ENCODE measurements at places on chromosomes 3 and 15. TPM values are rescaled to one million over a fixed set of nuclear protein-coding genes. Genes with fewer than 3 reads are reported as not detected.

Gene DUT
- polyA plus RNA-seq, result 72.9 TPM

DNA sequence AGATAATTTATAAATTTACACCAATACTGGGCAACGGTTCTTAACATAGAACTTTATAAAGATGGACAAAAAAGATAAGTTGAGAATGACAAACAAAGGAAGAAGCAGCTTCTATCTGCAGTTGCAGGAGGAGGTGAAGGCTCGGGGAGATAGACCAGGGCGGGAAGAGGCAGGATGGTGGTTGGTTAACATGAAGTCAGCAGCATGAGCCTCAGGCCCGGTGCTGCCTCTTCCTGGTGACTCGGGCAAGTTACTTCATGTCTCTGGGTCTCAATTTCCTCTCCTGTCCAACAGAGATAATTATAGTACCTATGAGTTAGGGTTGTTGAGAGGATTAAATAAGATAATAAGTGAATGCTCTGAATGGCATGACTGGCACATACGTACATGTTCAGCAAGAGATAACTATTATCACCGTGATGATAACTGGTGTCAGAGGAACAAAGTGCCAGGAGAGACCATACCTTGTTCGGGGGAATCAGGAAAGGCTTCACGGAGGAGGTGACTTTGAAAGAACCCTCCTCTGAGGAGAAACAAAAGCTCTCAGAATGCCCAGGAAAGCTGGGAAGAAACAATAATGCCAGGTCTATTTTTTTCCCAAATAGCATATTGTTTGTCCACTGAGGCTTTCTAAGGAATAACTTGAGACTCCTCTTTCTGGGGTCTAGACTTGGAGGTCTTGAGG lies 4.4 kb downstream of the PAK6 start:
- peak; percentile 6 for DNase-seq

GRCh38 chr3:42478830-42479229 lies 23.6 kb upstream of the VIPR1 start:
- no peak for DNase-seq

DNA sequence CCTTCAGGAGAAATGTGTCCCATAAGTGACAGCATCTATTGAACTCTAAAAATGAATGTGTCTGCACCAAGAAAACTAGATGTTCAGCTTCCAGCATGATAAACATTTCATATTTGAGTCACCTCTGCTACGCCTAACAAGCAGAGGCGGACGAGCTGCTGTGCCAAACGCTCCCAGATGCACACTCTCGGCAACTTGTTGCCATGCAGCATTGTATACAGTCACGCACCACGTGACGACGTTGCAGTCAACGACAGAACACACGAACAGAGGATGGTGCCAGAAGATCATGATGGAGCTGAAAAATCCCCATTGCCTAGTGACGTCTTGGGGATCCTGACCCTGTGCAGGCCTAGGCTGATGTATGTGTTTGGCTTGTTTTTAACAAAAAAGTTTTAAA lies 137.5 kb downstream of the XXYLT1 start:
- DNase-seq, result no peak

Gene ROPN1
- polyA plus RNA-seq, result 374 TPM

- DNase-seq, result no peak
Measured at GRCh38 chr3:40598338-40598737, 73.6 kb downstream of the ZNF621 start.

Gene P3H2
- 11.0 TPM for polyA plus RNA-seq

DNA sequence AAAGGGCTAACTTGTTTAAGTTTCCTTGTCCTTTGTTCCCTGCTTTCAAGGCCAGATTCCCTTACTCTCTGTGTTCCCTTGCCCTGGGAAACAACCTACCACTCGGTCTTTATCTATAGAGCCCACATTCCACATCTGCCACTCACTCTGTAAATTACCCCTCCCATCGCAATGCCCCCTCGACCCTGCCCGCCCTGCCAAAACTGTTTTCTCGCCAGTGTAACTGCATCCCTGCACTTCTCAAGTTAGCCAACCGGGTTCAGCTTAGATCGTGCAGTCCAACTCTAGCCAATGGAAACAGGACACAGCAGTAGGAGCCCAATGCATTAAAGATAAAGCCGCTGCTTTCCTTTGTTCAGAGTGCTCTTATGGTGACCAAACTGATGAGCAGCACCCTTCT lies 263.6 kb downstream of the TBL1XR1 start:
- peak; percentile 60 for DNase-seq

DNA sequence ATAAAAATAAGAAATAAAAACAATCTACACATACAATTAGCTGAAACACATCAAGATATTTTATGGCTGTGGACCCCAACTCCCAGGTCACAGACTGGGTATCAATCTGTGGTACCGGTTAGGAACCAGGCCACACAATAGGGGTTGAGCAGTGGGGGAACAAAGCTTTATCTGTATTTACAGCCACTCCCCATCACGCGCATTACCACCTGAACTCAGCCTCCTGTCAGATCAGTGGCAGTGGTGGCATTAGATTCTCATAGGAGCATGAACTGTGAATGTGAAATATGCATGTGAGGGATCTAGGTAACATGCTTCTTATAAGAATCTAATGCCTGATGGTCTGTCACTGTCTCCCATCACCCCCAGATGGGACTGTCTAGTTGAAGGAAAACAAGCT lies 17.7 kb upstream of the DNAJC19 start:
- no peak for DNase-seq

DNA sequence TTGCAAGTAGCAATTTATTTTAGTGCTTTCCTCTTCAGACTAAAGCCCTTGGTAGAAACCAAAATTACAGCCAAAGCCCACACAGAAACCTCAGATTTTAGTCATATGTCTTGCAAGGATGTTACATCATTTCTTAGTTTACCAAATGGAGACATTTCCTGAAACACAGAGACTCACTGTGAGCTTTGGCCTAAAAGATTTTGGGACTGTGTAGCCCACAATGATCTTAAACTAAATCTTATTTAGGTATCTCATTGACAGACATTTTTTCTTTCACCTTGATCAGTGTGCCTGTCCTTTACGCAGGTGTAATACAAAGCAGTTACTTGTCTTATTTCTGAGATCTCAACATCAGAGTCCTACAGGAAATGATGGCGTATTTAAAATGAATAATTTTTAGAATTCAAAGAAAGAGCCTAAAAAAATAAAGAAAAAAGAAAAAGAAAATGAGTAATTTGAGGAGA lies 27.8 kb upstream of the AP4E1 start:
- DNase-seq, result no peak

- DNase-seq, result no peak
Measured at GRCh38 chr3:18027161-18027939, 284.9 kb upstream of the TBC1D5 start.

- DNase-seq, result no peak
Measured at GRCh38 chr3:88408097-88408496, 258.3 kb downstream of the C3orf38 start.

GRCh38 chr3:18557216-18557615 lies 132.1 kb upstream of the SATB1 start:
- no peak for DNase-seq

Gene HIGD2B
- polyA plus RNA-seq, result 10.2 TPM

DNA sequence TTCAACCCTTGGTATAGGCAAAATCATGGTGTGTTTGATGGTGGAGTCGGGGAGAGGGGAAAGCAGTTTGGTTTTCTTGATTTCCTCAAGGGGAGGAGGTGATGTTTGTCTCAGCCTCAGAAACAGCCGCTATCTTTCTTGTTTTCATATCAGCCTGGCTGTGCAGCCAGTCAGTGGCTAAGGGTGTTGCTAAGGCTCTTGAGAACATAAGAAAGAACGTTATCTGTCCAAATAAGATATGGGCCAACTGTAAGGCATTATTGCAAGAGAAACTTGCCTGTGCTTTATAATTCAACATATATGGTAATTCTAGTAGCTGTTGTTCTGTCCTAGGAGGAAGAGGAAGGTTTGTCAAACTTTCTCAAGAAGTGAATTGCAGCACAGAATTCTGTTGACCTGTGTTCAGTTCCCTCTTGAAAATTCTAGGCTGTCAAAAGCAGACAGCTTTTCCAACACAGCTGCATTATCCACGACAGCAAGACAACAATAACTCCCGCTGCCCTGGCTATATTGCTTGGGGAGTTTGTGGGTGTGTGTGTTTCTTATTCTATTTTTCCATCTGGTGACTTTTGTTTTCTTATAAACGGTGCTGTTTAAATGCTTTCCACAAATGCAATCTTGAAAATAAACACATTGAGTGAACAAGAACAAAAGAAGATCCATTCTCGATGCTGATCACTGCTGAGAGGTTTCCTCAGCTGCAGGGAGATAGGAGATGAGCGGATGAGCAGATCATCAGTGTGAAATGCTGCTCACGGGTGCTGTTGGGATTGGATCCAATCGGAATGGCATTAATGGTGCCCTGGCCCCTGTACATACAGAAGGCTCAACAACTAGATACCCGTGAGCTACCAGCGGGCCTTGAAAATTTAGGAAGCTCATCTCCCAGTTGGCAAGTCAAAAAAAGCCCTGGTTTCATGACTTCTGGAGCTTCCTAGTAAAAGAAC lies 90.8 kb upstream of the TNFAIP8L3 start:
- DNase-seq, result no peak

DNA sequence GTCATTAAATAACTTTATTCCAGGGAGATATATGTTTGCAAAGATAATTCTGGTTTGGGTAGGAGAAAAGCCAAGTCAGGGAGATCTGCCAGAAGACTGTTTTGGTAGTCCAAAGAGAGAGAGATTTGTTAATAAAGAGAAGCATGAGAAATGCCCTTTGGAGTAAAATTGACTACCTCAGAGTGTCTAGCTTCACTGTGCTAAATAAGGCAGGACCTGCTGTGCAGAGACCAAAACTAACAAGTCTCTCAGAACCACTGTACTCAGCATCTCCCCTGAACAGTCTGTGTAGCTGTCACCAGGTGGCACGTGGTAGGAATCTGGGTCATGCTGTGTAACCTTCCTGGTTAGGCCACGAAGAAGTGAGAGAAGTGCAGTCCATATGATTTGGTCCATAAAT lies 31.6 kb upstream of the SLC35G2 start:
- peak; percentile 18 for DNase-seq

DNA sequence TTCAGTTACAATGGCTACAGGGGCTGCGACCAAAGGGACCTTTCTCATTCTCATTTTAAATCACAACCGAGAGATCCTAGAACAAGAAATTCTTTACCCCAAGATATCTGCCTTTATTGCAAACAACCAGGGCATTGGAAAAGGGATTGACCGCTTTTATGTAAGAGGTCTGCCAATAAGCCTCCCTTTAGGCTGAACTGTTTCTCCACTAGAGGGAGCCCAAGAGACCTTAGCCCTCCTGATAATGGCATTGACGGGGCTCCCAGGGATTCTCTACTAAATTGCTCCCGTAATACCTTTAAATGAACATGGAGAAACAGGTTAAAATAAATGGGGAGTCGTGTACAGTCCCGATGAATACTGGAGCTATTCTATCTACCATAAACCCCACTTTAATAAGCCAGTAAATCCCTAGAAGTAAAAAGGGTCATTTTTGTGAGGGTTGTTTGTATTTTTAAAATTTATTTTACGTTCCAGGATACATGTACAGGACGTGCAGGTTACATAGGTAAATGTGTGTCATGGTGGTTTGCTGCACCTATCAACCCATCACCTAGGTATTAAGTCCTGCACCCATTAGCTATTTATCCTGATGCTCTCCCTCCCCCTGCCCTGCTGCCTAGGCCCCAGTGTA lies 7.5 kb upstream of the IGSF10 start:
- DNase-seq, result peak; percentile 65

DNA sequence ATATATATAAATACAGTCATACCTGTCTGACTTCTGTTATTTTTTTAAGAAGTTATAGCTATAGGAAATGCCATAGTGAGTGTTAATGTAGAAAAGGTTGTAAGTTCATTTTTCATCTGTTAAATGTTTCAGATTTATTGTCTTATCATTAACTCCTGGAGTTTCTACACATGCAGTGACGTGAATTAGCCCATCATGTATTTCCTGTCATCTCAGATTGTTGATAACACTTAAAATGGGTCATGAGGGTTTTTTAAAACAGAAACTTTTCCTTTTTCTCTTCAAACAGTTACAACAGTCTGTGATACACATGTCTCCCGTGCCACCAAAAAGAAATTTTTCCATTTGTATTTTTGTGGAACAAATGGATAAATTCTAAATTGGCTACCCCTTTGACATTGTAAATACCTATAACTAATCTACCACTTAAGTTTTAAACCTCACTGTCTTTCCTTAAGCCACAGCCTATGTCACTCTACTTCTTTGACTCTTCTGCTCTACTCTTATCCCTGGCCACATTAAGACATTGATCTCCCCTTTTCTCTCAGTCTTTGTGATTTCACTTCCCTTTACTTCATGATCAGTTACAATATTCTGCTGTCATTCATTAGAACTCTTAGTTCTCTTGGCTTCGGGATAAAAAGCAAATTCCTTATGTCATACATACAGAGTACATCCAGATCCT lies 89.1 kb downstream of the NEO1 start:
- DNase-seq, result no peak

- no peak for DNase-seq
Measured at GRCh38 chr3:14569474-14570000, 29.4 kb upstream of the GRIP2 start.

GRCh38 chr3:171460725-171461524 lies 720 bp upstream of the TNIK start:
- peak; percentile 65 for DNase-seq

DNA sequence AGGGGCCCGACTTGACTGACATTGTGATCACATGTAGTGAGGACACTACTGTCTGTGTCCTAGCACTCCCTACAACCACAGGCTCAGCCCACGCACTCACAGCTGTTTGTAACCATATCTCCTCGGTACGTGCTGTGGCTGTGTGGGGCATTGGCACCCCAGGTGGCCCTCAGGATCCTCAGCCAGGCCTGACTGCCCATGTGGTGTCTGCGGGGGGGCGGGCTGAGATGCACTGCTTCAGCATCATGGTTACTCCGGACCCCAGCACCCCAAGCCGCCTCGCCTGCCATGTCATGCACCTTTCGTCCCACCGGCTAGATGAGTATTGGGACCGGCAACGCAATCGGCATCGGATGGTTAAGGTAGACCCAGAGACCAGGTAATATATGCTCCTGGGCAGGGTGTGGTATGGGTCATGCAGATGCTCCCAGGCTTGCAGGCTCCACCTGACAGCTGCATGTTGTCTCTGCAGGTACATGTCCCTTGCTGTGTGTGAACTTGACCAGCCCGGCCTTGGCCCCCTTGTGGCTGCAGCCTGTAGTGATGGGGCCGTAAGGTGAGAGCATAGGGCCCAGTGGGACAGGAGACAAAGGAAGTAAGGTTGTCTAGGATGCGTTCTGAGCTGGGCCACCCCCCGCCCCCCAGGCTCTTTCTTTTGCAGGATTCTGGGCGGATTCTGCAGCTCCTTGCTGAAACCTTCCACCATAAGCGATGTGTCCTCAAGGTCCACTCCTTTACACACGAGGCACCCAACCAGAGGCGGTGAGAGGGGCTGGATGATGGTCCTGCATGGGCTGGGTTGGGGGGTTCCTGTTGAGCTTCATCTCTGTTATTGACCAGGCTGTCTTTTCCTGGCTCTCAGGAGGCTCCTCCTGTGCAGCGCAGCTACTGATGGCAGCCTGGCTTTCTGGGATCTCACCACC lies 4.4 kb downstream of the DALRD3 start:
- DNase-seq, result peak; percentile 78

Gene HHATL
- 6.1 TPM for polyA plus RNA-seq

Gene PTX3
- polyA plus RNA-seq, result 0.95 TPM

DNA sequence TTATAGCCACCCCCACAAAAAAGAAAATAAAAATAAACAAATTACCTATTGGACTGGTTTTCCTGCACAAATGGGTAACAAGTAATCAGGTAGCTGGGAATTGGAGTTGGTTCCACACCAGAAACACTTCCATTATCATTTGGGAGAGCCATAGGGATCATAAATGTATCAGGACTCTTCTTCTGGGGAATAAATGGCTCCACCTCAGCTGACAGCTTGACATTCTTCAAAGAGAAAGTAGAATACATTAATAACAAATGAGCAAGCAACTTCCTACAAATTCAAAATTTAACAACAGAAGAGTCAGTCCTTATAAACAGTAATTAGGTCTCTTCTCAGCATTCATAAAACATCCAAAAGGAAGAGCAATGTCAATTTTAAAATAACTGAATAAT lies 8.7 kb downstream of the SECISBP2L start:
- no peak for DNase-seq
